ENCODE measurements at places on chromosomes 3 and 15. TPM values are rescaled to one million over a fixed set of nuclear protein-coding genes. Genes with fewer than 3 reads are reported as not detected.

DNA sequence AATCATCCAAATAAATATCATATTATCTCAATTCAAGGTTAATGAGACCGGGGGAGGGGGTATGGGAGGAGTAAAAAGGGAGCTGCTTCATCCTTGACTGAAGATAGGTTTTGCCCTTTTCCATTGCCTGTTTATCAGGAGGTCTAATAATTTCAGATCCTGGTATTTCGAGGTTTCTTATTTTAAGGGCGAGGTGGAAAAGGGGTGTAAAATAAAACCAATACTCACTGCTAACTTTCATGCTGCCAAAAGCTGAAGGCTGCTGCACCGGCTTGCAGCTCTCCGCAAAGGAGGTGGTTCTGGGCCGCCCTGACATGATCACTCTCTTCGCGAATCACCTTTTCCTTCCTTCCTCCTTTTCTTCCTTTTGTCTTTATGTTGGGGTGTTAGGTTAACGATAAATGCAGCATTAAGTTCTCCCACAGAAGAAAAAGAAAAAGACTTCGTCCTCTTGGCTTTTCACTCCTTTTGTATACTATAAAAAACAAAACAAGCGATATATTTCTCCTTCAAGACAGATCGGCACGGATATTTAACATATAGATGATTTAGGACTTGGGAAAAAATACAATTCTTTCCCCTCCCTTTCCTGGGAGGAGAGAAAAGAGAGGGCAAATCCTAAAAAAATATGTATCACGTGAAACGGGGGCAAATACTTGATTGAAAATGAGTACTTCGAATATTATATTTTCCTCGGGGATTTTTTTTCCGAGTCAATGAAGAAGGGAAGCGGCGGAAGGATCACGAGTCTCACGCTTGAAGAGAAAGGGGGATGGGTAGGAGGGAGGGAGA is 932 bp downstream of the GSK3B start:
- no peak for DNase-seq

DNA sequence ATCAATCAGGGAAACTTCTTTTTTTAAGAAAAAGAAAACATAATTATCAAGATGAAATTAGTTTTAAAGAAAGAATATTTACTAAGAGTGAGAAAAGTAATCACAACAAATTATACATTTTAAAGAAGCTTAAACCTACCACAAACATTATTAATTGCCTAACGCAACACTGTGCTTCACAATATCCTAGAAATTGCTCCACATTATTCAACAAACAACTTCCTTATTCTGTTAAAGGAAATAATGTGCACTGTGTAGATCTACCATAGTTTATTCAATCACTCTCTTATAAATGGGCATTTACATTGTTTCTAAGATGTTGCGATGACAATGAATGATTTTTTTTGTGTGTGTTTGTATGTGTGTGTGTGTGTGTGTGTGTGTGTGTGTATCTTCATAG is 525.9 kb upstream of the KCNMB2 start:
- no peak for DNase-seq

The SH3GL3 gene
- 1.0 TPM for total RNA-seq

- no peak for DNase-seq
Observed at GRCh38 chr3:48409291-48410201, 20.3 kb downstream of the PLXNB1 start.

The SLC9C1 gene
- total RNA-seq, result not detected

The CYP8B1 gene
- total RNA-seq, result not detected

The AKAP13 gene
- total RNA-seq, result 40.9 TPM

The SATB1 gene
- total RNA-seq, result 1.3 TPM

DNA sequence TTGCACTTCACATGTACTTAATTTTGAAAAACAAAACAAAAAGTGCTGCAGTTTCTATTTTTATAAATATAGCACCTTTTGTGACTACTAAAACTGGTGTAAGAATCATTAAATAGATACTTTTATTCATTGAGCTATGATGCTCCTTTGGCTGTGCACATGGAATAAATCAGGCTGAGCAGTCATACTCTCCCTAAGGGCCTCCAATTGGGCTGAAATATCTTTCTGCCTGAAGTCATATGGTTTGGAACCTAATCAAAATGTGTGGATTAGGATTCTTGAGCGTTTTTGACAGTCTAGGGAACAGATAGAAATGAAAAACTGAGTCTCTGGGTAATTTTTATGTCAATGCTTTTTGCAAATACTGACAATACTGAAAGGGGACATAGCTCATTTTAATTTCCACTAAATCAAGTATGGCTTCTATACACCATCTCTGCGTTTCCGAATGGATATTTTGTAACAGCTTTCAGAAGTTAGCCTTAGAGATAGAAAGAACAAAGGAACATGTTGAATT is 392.2 kb upstream of the ROBO1 start:
- no peak for DNase-seq

GRCh38 chr3:102483556-102483955 is 48.7 kb downstream of the ZPLD1 start:
- DNase-seq, result no peak

- DNase-seq, result no peak
Observed at GRCh38 chr15:76903251-76903681, 1.9 kb downstream of the SCAPER start.

GRCh38 chr3:123282461-123282860 is 80.7 kb downstream of the SEC22A start:
- no peak for DNase-seq

DNA sequence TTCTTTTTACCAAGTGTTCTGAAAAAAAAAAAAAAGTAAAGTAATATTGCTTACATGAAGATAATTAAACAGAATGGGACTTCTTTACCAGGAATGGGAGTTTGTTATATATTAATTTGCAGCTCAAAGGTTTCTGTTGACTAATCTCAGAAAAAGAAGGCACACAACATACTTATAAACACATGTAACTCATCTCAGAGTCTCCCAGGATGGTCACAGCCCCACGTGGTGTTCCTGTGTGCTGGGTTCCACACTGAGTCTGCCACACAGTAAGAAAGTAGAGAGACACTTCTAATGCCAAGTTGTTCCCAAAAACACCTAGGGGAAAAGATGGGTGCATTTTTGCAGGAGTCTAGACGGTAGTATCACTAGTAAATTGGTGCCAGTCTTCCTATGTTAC is 116.7 kb upstream of the ICE2 start:
- DNase-seq, result no peak

- no peak for DNase-seq
Observed at GRCh38 chr15:82882273-82882928, 70.1 kb downstream of the HOMER2 start.

The GP9 gene
- not detected for total RNA-seq

GRCh38 chr3:193446965-193447602 is 68.5 kb upstream of the ATP13A5 start:
- DNase-seq, result no peak

DNA sequence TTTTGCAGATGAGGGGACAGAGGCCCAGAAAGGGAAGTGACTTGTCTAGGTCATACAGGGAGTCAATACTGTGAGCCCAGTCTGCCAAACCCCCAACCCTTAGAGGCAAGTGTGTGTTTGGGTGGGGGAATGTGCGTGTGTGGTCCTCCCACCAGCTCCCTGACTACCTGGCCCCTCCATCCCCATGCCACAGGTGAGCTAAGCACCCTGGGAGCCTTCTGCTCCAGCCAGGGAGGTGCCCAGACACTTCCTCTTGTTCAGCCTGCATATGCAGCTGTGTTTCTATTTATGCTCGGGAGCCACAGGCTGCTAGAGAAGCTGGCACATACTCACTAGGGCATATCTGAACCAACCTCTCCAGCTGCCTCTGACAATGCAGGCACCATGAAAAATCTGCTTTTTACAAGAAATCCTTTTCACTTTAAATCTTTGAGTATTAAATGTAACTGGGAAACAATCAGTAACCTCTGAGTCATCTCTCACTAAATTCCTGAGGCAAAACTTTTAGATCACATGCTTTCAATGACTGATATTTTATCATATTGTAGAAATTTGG is 20.7 kb downstream of the TBC1D2B start:
- no peak for DNase-seq

Data from epithelial cell of proximal tubule (primary cell).